ENCODE measurements at places on chromosomes 16 and 17.

DNA sequence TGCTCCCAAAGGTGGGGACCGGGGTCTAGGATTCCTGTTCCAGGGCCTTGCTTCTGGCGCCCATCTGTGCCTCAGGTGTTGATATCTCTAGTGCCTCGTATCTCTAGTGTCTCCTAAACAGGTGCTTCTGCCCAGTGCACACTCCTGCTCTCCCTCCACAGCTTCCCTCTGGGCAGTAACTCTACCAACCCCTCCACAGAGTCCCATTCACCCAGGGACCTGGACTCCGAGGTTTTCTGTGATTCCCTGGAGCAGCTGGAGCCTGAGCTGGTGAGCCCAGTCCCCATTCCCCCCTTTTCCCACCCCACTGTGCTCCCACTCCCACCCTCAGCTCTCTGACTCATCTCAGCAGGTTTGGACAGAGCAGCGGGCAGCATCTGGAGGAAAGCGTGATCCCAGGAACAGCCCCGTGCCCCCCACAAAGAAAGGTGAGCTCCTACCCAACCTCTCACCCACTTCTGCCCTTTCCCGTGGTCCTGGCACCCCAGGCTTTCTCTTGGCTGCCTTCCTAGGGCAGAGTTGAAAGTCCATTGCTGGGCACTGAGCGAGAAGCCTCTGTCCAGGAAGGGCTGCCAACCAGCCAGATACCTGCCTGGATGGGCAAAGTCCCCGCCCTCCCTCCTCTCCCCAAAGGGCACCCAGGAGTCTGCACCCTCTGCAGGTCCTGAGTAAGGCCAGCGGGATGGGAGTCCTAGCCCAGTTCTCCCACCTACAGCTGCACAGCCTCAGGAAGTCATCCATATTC is 2.2 kb downstream of the ACBD4 start:
- no peak for DNase-seq

DNA sequence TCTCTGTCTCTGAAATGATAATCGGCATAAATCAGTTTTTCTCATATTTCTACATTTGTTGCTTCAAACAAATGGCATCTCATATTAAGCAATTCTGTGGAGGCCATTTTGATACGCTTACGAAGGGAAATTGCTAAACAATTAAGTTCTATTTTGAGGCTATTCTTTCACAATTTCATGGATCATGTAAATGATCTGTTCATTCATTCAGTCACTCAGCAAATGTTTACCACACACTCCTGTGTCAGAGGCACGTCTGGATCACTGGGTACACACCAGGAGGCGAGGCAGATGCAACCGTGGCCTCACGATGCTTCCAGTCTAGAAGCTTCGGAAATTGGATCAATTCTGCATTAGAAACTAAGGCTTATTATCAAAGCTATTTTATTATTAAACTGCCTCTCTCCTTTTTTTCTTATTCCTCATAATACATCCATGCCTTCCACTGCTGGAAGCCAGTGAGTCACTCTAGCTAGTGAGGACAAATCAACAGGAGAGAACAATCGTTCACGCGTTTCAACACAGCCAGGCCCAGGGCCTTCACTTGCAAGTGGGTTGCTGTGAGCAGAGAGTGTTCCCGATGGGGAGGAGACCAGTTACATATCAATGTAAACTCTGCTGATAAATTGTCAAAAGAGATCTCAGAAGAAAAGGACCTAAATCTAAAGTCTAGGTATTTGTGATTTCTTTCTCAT is 11.3 kb upstream of the SLC39A11 start:
- no peak for DNase-seq

DNA sequence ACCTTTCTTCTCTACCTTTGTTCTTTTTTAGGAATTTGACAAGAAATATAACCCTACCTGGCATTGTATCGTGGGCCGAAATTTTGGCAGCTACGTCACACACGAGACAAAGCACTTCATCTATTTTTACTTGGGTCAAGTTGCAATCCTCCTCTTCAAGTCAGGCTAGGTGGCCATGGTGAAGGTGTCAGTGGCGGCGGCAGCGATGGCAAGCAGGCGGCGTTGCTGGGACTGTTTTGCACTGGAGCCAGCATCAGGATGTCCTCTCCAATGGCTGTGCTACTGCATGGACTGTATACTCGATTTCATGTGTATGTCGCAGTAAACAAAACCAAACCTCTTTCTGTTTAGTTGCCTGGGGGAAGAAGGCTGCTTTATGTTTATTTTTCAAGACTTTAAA is 5.9 kb downstream of the DYNLL2 start:
- DNase-seq, result no peak

- no peak for DNase-seq
Observed at GRCh38 chr17:33716957-33717356, 423.9 kb upstream of the ASIC2 start.

DNA sequence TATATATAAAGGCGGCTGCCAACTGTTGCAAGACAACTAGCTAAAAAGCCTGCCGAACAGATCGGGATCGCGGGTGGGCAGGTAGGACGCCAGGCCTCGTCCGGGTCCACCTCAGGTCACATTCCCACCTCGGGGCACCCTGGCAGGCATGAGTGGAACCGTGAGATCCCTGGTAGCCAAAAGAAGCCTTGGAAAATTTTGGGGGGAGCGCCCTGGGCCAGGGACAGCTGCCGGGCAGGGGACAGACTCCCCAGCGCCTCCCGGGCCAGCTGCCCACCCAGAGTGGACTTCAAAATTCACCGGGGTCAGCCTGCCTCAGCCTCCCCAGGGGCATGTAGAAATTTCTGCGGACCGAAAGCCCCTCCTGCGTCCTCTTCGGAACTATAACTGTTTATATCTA is 760.9 kb downstream of the KCNJ18 start:
- DNase-seq, result no peak

- DNase-seq, result no peak
Observed at GRCh38 chr16:17692484-17692883, 221.7 kb upstream of the XYLT1 start.

DNA sequence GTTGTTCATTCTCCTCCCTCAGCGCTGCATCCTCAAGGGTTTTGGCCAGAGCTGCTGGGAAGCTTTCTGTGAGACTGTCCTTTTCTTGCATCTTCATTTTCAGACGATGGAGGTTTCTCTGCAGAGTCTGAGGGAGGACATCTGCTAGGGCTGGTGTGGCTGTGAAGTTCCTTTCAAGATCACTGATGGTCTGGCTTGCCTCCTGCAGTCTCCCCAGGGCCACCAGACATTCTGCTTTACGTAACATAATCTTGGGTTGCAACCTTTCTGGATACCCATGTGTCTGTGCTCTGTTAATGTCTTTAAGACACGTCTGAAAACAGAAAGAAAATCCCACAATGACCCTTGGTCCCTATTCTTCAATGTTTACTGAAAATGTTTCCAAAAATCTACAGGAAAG is 29.0 kb downstream of the SMYD4 start:
- DNase-seq, result no peak

- peak; percentile 53 for DNase-seq
Observed at GRCh38 chr17:951325-952132, 28.0 kb downstream of the NXN start.

DNA sequence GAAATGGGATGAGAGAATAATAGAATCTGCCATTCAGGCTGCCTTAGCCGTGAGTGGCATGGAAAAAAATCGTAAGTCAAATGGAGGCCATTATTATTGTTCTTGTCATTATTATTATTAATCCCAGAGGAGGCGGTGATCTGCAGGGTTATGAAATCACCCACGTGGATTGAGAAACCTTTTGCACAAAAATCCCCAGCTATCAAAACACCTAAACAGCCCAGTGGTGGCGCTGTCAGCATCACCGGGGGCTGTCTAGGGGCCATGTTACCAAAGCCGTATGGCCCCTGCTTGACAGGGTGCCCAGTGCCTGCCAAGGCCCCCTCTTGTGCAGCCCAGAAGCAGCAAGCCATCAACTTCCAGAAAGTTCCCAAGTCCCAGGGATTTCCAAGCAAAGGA is 25.2 kb downstream of the CNGB1 start:
- DNase-seq, result peak; percentile 44

DNA sequence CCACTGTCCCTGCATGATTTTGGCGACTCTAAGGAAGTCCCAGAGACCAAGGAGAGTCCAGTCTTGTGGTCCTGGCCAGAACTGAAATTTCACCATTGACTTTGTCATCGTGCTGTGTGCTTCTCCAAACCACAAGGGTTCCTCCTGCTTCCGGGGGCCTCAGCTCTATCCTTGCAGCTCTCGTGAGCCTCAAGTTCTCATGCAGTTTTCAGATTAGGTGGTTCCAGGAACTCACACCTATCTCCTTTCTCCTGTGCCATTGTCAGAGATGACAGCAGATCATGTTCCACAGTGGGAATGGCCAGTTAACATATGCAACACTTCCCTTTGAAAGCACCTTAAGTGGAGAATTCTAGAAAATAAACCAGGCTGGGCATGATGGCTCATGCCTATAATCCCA is 97.9 kb upstream of the CRHR1 start:
- DNase-seq, result no peak

DNA sequence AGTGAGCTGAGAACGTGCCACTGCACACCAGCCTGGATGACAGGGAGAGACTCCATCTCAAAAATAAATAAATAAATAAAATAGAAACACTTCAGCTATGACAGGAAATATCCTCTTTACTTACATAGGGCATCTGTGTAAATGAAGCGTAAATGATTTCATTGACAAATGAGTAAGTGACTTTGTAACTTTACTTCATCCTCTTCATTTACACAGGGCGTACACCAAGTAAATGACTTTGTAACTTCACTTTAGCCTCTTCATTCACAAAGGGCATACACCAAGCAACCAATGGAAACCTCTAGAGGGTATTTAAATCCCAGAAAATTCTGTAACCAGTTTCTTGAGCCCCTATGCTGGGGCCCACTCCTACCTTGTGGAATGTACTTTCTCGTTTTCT is 16.2 kb upstream of the KLHDC4 start:
- no peak for DNase-seq

DNA sequence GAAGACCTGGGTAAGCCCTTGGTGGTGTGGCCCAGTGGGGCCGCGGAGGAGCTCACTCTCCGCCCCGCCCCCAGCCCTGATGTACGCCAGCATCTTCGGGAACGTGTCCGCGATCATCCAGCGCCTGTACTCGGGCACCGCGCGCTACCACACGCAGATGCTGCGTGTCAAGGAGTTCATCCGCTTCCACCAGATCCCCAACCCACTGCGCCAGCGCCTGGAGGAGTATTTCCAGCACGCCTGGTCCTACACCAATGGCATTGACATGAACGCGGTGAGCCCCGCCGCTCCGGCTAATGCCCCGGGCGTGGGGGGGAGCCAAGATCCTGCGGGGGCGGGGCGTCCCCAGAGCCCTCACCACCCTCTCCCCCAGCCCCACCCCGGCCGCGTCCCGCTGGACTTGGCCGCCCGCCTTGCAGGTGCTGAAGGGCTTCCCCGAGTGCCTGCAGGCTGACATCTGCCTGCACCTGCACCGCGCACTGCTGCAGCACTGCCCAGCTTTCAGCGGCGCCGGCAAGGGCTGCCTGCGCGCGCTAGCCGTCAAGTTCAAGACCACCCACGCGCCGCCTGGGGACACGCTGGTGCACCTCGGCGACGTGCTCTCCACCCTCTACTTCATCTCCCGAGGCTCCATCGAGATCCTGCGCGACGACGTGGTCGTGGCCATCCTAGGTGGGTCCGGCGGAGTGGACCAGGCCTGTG is 12.1 kb upstream of the DCAF7 start:
- no peak for DNase-seq

DNA sequence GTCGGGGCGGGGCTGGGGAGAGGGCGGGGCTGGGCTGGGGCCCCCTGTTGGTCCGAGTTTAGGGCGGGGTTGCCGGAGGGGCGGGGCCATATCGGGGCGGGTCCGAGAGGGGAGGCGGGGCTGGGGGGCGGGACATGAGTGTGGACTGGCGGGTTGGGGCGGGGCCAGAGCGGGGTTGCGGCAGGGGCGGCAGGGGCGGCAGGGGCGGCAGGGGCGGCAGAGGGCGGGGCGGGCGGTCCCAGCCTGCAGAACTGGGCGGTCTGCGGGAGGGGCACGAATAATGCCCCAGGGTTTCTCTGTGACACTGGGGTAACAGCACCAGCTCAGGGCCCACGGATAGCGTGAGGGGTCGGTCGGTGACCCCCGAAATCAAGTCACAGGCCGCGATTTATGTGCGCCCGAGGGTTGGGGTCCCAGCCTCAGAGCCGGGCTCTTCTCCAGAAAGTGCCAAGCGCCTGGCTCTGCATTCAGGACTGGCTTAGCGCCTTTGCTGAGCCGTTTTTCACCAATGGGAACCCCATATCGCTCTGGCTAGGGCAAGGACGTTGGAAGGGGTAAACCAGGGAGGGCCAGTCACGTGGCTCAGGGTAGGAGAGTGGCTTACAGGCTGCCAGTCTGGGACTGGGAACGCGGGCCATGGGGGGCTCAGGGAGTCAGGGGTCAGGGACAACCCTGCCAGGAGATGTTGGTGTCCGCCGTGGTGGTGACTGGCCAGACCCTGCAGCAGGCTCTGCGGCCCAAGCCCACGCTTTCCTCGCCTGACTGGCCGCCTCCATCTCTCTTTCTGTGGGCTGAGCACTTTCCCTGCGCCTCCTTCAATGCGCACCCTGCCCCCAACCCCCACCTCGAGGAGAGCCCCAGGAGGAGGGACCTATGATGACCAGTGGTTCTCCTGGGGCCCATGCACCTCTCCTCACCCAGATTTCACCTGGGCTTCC is 1.2 kb upstream of the METTL26 start:
- DNase-seq, result peak; percentile 90

- DNase-seq, result no peak
Observed at GRCh38 chr16:81703177-81704155, 75.6 kb upstream of the PLCG2 start.

DNA sequence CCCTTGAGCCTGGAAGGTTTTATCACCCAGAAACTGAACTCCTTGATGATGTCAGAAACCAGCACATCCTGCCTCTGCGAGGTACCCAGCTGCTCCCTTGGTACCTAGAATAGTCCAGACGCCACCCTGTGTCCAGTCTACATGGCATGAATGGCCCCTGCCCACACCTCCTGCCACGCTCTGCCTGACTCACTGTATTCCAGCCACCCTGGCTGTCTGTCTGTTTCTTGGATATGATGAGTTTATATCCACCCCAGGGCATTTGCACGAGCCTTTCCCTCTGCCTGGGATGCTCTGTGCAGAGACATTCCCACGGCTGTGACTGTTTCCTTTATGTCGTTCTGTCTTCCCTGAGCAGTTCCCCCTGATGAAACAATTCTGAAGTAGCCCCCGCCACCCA is 68.7 kb downstream of the CRISPLD2 start:
- no peak for DNase-seq

Measured in HuH-7 (cell line).